ENCODE measurements at places on chromosomes 3 and 15. TPM values are rescaled to one million over a fixed set of nuclear protein-coding genes. Genes with fewer than 3 reads are reported as not detected.

The CP gene
- 2.4 TPM for total RNA-seq

The ESYT3 gene
- total RNA-seq: not detected

The MANF gene
- 83.4 TPM for total RNA-seq

The CCDC191 gene
- total RNA-seq: 1.4 TPM

The COL6A5 gene
- total RNA-seq: not detected

The IRAK2 gene
- 6.3 TPM for total RNA-seq

The PARL gene
- 26.4 TPM for total RNA-seq

The SEMA3G gene
- 0.06 TPM for total RNA-seq

The MAP1A gene
- 22.8 TPM for total RNA-seq

The UNC13C gene
- not detected for total RNA-seq

The MUC4 gene
- total RNA-seq: not detected

The NUSAP1 gene
- total RNA-seq: 5.3 TPM

The SELENOK gene
- 21.4 TPM for total RNA-seq

The GABRR3 gene
- not detected for total RNA-seq

The CCDC80 gene
- 895 TPM for total RNA-seq

The TMEM45A gene
- total RNA-seq: 103 TPM

The ECE2 gene
- 0.12 TPM for total RNA-seq

The IL1RAP gene
- total RNA-seq: 14.3 TPM

The GPR156 gene
- 0.39 TPM for total RNA-seq

The CAMK2N2 gene
- total RNA-seq: not detected

The TRIM59 gene
- total RNA-seq: 5.6 TPM

The SLC27A2 gene
- 0.06 TPM for total RNA-seq

Data from cardiac ventricle fibroblast (primary cell).